ENCODE measurements at places on chromosomes 13 and 19. TPM values are rescaled to one million over a fixed set of nuclear protein-coding genes. Genes with fewer than 3 reads are reported as not detected.

ACP5 gene
- 10.0 TPM for polyA plus RNA-seq

SULT2A1 gene
- polyA plus RNA-seq, result 0.18 TPM

FPR2 gene
- 0.15 TPM for polyA plus RNA-seq

PTH2 gene
- polyA plus RNA-seq, result not detected

GPC5 gene
- polyA plus RNA-seq, result 5.1 TPM

All from left kidney (tissue), 8 donors.